Motor neuron (in vitro differentiated cells): ENCODE measurements at places on chromosomes 16 and 17. TPM values are rescaled to one million over a fixed set of nuclear protein-coding genes. Genes with fewer than 3 reads are reported as not detected.

GRCh38 chr16:24540602-24541210 is 1.3 kb downstream of the RBBP6 start:
- ATAC-seq = no peak

DNA sequence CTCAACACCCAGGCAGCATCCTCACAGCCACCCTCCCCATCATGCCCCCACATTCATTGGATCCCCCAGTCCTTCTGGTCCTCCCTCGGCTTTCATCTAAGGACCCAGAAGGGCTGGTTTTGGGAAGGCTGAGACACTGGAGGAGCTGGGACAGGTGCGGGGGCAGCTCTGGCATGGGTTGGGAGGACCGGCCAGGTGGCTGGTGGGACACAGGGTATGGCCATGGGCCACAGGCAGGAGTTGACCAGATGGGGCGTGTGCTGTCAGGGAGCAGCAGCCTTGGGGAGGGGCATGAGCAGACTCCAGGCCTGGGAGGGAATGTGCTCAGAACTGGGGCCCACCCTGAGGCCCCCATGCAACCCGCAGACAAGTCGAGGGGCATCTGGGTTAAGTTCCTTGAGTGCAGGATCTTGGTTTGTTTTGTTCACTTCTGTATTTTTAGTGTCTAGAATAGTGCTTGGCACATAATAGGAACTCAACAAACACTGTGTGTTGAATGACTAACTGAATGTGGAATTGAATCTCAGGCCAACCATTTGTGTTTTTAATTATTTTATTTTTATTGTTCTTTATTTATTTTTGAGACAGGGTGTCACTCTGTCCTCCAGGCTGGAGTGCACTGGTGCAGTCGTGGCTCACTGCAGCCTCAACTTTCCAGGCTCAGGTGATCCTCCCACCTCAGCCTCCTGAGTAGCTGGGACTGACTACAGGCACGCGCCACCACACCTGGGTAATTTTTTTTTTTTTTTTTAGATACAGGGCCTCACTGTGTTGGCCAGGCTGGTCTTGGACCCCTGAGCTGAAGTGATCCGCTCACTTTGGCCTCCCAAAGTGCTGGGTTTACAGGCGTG is 5.6 kb downstream of the P2RX1 start:
- ATAC-seq = no peak

DNA sequence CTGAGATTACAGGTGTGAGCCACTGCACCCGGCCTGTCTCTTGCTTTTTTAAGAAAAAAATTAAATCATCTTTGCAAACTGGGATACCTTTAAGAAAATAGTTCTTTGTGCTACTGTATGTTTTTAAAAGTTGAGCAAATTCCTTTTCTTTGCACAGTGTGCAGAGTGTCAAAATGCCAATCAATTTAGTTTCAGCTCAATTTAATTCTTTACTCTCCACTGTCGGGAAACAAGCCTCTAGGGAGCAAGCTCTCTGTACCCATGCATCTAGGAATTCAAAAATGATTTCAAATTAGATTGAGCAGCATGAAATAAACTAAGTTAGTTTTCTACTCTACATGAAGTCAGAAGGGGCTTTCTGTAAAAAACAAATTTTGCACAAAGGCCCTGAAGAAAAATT is 141.5 kb upstream of the CORO6 start:
- ATAC-seq = no peak

MGAT5B gene
- 16.0 and 19.6 TPM in 2 replicates for total RNA-seq
